ENCODE measurements at places on chromosomes 5 and 9. TPM values are rescaled to one million over a fixed set of nuclear protein-coding genes. Genes with fewer than 3 reads are reported as not detected.

- no peak for DNase-seq
These were observed 24.0 kb upstream of the ASPN start for GRCh38 chr9:92506184-92506857.

- DNase-seq: no peak
These were observed 627.7 kb downstream of the CCDC171 start for GRCh38 chr9:16180546-16180945.

GRCh38 chr9:134486143-134486591 lies 155.4 kb upstream of the COL5A1 start:
- no peak for DNase-seq

DNA sequence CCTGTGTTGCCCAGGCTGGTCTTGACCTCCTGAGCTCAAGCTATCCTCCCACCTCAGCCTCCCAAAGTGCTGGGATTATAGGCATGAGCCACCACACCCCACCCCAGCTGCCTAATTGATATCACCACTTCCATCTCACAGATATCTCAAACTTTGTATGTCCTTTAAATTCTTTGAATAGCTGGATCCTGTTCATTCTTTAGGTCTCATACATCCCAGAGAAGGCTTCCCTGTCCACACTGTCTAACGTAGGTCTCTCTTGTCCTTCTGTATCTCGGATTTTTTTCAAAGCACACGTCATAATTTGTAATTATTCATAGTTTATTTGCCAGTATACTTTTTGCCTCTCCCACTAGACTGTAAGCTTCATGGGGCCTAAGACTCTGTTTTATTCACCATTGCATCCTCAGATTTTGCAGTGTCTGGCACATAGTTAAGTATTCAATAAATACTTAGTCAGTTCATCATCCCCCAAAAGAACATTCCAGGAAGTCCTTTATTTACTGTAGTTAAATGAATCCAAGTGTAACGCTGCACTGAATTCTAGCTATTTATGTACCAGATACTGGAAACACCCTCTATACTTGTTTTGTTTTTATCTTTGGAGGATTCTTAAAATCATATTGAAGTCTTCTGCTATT lies 10.5 kb downstream of the ARSK start:
- DNase-seq: no peak

- no peak for DNase-seq
These were observed 203.3 kb downstream of the MEF2C start for GRCh38 chr5:88679638-88680037.

DNA sequence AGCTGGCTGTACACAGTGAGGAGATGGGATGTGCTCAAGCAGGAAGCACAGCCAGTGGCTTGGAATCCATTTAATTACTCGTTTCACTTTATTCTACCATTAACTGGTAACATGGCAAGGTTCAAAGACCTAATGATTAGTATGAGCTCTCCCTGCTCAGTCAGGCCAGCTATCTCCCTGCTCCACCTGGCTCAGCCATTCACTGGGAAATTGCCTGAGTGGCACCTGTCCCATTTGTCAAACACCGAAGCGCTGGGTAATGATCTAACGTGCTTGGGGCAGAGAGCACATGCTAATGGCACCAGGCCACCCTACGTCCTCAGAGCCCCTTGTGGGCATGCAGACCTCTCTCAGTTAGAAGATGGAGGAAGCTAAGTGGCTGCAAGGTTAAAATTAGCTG lies 162.2 kb downstream of the TTLL11 start:
- DNase-seq: no peak

- DNase-seq: no peak
These were observed 196.2 kb downstream of the DEPDC1B start for GRCh38 chr5:60503771-60504170.

GRCh38 chr5:88761269-88761850 lies 121.6 kb downstream of the MEF2C start:
- no peak for DNase-seq

GRCh38 chr5:96745844-96746531 lies 61.8 kb downstream of the ERAP1 start:
- DNase-seq: no peak

DNA sequence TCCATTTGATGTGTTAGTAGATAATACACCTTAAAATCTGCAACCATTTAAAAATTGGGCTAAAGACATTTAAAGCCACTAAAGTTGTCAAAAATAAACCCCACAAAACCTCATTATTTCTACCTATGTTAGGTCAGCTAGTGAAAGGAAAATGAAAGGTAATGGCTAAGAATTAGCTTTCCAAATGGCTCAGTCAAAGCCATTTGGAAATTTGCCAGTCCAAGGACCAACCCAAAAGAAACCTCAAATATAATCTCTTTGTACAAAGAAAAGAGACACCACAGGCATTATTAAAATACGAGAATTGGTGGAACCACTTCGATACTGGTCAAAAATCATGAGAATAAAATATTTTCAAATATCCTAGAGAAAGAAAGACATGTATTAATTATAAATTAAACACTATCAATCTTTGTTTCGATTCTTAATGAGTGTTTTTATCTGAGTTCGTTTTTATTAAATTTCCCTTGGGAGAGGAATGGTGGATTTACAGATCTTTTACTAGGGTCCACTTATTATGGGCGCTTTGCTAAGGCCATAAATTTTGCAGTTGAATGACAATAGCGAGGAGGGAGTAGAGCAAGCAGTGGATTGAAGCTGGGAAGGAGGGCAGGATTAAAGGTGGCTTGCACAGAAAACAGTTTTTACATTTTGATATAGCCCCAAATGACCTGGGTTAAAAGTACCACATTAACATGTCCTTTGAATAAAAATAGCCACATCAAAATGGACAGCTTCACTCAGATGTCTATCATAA lies 116.8 kb upstream of the SHB start:
- no peak for DNase-seq

- no peak for DNase-seq
These were observed 318.1 kb downstream of the PIK3R1 start for GRCh38 chr5:68533571-68534084.

GRCh38 chr9:70263421-70263820 lies 4.6 kb downstream of the SMC5 start:
- DNase-seq: no peak

GRCh38 chr9:112744177-112744576 lies 6.4 kb upstream of the SNX30 start:
- DNase-seq: no peak

Gene NOXA1
- total RNA-seq: 0.51 TPM

Gene DENND1A
- total RNA-seq: 13.0 TPM

Gene PDZD2
- total RNA-seq: not detected

Gene ELOVL7
- total RNA-seq: not detected

Gene MOB3B
- total RNA-seq: 0.45 TPM

Gene STC2
- total RNA-seq: not detected

Gene FBP2
- total RNA-seq: not detected

Gene RACK1
- 7,026 TPM for total RNA-seq

Gene PLEKHG4B
- total RNA-seq: not detected

Gene TMEM215
- total RNA-seq: not detected

Gene CDC20B
- total RNA-seq: not detected
